ENCODE measurements at places on chromosomes 3 and 15.

DNA sequence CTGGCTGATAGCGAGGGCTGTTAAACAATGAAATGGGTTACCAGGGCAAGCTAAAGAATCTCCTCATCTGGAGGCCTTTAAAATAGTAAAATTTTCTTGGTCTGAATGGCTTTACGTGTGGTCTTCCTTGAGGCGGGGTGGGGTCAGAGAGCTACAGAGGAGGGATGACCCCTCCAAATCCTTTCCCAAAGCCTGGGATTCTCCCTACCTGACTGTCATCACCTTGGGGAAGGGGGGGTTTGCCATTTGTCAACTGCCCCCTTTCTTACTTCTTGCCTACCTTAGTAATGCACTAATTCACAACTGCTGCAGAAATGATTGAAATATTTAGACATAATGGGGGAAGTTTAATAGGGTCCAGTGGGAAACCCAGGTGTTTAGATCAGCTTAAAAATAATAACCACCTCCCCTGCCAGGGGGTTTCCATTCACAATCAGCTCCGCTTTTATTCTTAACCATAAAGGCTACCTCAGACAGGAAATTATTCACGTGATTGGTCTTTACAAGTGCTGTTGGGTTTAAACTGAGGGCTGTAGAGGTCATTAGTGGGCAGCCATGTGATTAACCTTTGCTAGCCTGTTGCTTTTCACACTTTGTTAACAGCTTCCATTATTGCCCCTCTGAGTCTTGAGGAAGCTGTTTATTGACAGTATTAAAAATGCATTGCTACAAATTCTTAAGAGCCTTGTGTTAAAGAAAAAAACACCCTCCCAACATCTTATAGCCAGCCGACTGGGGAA, 276.5 kb upstream of the ATP11B start:
- no peak for DNase-seq

- DNase-seq: no peak
These were observed 492.4 kb upstream of the FRG2C start for GRCh38 chr3:75171630-75172230.

DNA sequence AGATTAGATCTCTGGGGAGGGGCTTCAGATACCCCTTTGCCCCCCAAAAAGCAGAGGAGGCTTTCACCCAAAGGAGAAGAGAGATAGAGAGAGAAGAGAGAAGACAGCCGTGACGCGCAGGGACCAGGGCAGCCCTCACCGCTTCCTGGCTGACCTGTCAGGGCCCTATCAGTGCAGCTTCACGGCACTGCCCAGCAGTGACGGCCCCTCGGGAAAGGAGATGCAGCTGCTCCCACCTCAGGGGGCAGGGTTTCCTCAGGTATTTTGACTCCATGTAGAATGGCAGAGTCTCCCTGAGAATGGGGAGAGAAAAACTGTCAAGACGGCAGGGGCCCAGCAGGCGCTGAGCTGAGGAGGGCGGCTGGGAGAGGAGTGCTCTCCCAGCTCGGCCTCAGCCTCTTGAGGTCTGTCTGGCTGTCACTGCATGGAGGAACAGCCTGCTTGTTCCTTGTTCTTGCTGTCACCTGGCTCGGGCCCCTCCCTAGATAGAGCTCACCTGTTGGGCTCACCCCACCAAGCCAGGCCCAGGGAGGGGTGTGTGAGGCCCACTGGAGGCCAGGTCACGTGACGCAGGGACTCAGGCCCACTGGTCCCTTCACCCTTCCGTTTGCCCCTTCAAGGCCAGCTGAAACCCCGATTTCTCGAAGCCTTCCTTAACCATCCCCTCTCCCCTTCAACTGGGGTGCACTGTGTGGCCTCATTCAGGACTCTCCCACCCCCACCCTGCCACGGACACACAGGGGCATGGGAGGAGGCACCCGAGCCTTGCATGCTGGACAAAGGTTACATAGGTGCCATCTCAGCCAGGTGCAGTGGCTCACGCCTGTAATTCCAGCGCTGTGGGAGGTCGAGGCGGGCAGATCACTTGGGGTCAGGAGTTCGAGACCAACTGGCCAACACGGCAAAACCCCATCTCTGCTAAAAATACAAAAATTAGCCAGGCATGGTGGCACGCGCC, 28.2 kb downstream of the LOXL1 start:
- no peak for DNase-seq

- DNase-seq: no peak
These were observed 132.3 kb downstream of the ZNF385D start for GRCh38 chr3:21618695-21619094.

DNA sequence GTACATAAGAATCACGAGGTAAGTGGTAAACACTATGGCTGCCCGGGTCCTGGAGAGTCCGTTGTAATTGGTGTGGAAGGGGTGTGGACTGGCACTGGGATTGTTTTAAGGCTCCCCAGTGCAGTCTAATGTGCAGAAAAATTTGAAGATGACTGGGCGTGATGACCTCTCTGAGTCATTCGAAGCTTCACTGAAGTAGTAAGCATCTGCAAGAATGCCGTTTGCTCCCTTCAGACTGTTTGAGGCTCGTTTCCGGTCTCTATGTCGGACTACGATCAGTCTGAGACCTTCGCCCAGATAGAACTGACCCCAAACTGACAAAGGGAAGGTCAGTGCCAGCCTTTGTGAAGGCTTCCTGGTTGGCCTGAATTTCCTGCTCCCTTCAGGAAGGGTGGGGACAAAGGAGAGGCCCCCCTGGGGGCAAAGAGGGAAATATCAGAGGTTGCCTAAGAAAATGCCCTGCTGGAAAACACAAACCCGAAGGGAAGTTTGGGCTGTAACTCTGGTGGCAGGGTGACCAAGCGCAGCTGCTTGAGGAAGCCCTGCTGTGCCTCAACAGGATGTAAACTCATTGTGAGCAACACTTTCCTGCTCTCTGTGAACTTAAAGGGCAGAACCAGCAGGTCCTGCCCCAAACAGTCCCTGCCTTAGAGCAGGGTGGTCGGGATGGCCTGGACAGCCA, 34.6 kb downstream of the BTD start:
- DNase-seq: no peak

- DNase-seq: no peak
These were observed 44.1 kb downstream of the LIPC start for GRCh38 chr15:58475573-58476524.

GRCh38 chr3:126621627-126622345, 33.1 kb downstream of the TXNRD3 start:
- DNase-seq: no peak

DNA sequence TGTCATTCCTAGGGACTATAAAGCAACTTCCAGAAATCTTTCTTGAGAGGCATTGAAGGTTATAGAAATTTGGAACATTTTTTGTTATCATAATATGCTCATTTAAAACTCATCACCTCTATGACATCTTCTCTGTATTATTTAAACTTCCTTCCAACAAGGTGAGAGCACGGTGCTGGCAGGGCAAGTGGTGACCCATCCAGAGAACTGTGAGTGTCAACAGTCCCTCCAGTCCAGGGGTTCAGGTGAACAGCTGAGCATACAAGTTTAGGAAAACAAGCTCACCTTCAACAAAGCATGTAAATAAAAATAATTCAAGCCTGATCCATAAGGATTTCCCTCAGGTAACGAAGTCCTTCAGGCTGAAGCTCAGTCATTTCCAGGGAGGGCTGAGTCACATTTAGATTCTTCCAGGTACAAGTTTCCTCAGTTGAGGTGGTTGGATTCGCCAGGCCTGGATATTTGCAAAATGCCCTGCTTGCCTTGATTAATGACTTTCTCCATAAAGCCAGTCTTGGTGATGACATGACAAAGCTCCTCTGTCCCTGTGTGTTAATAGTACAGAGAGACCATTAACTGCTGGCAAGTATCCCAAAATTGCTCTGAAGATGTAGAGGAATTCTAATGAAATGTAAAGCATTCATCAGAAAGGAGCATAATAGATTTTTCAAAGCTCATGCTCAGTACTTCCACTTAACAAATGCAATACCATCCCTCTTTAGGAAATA, 263.6 kb upstream of the GADL1 start:
- no peak for DNase-seq

GRCh38 chr3:140756240-140757016, 78.6 kb downstream of the TRIM42 start:
- no peak for DNase-seq

- DNase-seq: no peak
These were observed 664 bp upstream of the LARP6 start for GRCh38 chr15:70854666-70854976.

- DNase-seq: no peak
These were observed 30.9 kb upstream of the ZNF609 start for GRCh38 chr15:64429448-64429847.

DNA sequence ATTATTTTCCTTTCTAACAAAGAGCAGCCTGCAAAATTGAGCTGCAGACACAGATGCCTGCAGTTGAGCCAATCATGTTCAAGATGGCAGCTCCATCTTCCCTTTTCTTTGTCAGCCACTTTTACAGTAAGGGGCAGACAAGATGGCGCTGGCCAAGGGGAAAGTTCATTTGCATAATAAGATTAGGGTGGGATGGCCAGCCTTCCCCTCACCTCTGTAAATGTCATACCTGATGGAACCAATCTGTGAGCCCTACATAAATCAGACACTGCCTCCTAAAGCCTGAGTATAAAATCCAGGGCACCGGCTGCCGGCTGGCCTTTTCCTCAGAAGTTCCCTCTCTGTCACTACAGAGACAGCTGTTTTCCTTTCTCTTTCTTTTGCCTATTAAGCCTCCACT, 15.8 kb downstream of the PATL2 start:
- DNase-seq: no peak

GRCh38 chr3:11583638-11584046, 60.1 kb downstream of the VGLL4 start:
- DNase-seq: no peak

DNA sequence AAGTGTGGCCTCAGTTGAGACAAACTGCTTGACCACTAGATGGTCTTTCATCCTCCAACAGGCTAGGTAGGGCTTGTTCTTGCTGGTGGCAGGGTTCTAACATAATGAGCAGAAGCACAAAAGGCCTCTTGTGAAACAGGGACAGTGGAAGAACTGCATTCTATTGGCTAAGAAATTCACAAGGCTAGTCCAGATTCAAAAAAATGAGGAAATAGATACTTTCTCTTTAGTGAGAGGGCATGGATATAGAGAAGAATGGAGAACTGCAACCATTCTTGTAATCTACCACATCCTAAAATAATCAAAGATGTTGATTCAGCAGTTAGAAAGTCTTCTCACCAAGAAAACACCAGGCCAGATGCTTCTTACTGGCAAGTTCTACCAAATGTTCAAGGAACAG, 143.7 kb upstream of the LRIG1 start:
- no peak for DNase-seq

GRCh38 chr15:57158589-57158988, 217.7 kb upstream of the CGNL1 start:
- no peak for DNase-seq
